ENCODE measurements at places on chromosomes 3 and 15.

- DNase-seq: no peak
These were observed 31.3 kb downstream of the LDHAL6B start for GRCh38 chr15:59237924-59238331.

DNA sequence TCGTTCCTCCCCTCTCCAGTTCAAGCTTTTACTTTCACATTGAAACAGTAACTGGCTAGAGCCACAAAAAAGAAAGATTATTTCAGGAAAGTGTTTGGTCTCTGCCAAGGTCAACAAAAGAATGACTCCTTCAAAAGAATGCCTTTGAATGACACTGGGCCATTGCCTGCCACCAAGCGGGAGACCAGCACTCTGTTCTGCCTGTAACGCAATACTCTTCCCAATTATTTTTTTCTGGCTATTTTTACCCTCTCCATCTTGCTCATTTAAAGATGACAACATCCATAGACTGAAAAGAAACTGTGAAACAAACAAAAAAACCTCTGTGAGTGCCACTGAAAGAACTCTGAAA, 37.3 kb downstream of the EHHADH start:
- no peak for DNase-seq

DNA sequence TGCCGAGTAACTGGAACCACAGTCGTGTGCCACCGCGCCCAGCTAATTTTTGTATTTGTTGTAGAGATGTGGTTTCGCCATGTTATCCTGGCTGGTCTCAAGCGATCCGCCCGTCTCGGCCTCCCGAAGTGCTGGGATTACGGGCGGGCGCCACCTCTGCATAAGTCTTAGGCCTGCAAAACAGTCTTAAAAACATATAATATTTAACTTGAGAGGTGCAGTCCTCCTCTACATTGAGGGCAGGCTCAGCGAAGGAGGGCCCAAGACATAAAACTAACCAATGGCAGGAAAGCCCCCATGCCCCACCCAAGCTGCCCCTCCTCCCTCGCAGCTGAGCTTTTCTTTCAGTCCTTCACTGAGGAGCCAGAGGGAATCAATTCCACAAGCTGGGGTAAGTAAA, at the start of gene SLC28A2:
Gene SLC28A2 (plus strand): TSS at position 347 of the 400 bp plus-strand sequence. CDS start 982 bp downstream, outside the sequence.
- no peak for DNase-seq

DNA sequence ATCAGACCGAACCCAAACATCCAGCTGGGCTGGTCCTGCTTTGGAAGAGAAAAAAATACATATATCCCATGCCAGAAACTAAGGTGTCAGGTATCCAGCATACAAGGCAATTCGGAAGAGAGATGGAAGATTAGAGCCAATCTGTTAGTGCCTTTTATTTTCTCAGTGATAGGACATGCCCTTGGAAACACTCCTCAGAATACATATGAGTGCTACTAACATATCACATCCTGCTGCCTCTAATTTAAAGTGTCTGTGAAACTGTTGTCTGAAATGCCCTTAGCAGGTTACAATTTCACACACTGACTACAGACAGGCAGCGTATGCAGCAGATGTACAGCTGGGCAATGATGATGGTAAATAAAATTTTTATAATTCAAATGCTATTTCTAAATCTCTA, 78.9 kb downstream of the RBPMS2 start:
- no peak for DNase-seq

DNA sequence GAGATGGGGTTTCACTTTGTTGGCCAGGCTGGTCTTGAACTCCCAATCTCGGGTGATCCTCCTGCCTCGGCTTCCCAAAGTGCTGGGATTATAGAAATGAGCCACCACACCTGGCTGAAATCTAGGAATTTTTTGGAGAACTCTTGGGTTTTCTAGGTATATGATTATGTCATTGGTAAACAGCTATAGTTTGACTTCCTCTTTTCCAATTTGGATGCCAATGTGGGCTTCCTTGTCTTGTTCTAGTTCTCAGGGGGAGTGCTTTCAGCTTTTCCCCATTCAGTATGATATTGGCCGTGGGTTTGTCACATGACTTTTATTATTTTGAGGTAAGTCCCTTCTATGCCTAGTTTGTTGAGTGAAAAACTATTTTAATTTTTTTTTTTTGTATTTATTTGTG, 17.9 kb downstream of the KCNMB3 start:
- no peak for DNase-seq

- DNase-seq: no peak
These were observed 106.0 kb downstream of the MAP4 start for GRCh38 chr3:47910233-47910632.

DNA sequence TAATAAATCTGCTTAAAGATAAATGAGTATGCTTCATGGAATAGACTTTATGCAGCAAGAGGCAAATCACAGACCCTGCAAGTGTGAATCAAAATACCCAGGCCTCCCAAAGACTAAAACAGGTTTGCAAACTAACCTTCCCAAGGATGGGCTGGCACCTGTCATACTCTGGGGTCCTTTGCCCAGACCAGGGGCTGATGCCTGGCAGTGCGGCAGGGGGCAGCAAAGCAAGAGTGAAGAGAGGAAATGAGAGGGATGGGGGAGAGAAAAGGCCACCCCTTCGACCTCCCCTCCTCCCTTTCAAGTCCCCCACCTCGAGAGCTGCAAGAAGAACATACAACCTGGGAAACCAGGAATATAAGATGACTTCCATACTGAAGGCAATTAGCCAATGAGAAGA, 31.8 kb downstream of the XXYLT1 start:
- DNase-seq: no peak

DNA sequence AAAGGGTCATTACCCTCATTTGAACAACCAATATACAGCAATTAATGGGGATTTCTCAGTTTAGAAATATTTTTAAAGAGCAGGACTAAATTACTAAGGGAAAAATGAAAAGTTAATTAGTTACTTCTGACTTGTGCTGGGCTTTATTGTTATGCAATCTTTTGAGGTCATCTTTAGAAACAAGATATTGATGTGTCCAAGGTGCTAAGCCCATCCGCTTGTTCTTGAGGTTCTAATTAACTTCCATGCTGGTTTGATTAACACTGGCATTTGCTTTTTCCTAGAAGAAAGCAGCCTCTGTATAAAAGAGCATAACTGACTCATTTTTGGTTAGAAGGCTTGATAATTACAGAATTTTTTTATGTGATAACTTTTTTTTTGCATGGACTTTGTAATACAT, 256.5 kb upstream of the AGTR1 start:
- DNase-seq: no peak

DNA sequence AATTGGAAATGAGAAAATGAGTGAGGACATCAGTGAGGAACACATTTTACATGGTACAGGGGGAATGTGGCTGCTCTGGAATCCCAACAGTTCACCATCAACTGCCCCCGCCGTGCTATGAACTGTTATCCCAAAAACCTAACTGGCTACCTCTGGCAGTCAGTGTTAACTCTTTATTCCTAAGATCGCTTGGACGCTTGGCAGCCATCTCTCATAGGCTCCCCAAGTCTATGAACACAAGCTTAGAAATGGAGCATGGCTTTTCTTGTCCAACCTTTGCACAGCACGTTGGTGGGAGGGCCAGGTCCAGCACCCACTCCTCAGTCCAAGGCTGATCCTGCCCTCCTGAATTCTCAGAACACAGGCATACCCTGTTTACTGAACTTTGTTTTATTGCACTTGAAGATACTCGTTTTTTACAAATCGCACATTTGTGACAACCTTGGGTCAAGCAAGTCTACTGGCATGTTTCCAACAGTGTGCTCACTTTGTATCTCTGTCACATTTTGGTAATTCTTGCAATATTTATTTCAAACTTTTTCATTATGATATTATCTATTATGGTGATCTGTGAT, 53.6 kb downstream of the SENP2 start:
- DNase-seq: no peak

DNA sequence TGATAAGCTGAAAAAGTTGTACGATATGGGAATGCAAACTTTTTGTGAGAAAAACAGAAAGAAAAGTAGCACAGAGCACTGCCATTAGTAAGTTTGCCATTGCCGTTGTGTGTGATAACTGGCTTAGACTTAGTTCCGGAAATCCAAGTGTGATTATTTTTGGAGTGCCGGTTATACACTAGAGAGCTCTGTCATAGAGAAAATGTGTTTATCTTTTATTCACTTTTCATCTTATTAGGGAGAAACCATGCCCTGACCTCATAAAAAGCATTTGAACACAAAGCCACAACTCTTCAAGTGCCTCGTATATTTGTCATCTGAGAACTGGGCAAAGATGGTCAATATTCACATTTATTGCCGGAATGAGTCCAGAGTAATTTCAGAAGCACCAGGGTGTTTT, 36.1 kb downstream of the CTDSPL start:
- no peak for DNase-seq

DNA sequence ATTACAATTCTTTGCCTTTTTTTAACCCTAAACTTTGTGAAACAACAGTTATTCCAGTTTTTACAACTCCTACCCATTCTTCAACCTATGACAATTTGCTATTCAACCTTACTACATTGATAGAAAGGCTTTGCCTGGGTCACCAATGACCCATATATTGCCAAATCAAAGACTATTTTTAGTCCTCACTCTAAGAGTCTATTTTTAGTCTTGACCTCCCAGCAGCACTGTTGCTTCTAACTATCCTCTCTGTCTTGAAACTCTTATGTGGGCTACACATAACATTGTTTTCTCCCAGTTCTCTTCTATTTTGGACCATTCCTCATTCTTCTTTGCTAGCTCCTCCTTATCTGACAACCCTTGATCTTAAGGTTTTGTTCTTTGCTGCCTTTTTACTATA, 71.4 kb downstream of the C3orf80 start:
- no peak for DNase-seq

DNA sequence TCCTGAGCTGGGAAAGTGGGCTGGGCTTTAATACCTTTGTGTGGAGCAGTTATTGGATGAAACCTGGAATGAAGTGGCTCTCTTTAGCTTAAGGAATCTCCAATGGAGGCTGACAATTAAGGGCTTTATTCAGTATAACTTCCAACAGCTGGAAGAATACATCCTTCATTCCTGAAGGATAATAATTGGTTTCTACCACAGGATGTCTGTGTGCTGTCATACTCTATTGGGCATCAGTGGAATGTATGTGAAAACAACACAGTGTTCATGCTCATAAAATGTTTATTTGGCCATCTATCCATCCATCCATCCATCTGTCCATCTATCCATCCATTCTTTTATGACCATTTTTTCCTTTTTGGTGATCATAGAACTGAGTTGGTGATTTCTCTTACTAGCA, 220.7 kb upstream of the GAP43 start:
- DNase-seq: no peak

DNA sequence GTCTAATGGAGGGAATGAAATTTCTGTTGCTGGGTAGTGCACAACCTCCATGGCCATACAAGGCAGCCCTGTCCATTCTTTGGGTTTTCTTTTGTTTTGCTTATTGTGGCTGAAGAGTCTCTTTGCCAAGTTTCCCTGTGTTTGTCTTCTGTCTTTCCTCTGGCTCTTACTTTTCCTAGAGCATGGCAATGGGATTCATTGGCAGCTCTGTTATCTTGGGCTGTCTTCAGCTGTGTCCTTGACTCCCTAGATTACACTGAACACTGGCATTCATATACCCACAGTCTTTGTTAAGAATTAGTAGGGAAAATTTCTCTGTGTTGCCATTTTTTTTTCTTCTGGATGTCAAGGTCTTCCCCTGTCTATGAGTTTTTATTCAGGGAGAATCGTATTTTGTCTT, 16.1 kb upstream of the DCBLD2 start:
- DNase-seq: no peak

- no peak for DNase-seq
These were observed 514.6 kb upstream of the CNTN3 start for GRCh38 chr3:75129101-75129500.

- DNase-seq: no peak
These were observed 65.6 kb downstream of the COL6A6 start for GRCh38 chr3:130582457-130583153.

DNA sequence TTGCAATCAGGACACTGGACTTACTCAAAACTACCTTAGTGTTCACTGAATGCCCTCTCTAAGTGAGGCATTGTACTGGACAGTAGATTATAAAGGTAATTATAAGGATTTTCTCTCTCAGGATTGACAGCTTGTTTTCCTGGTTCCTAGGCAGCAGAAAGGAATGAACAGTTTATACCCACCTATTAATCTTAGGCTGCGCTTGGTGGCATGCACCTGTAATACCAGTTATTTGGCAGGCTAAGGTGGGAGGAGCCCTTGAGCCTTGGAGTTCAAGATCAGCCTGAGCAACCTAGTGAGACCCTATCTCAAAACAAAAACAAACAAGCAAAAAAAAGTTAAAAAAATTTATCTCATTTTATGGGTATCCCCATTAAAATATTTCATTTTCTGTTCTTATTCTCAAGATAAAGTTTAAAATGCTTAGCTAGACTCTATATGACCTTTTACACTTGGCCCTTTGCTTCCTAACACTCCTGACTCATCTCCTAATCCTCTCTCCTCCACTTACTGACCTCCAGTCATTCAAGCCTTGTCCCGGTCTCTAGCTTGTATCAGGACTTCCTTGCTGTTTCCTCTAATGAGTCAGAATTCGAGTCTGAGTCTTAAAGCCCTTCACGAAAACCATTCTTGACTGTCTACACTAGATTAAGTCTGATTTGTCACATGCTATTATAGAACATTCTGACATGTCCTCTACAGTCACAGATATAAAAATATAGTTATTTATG, 348.6 kb downstream of the NLGN1 start:
- DNase-seq: no peak

- no peak for DNase-seq
These were observed 271.5 kb upstream of the TBL1XR1 start for GRCh38 chr3:177468816-177469215.

DNA sequence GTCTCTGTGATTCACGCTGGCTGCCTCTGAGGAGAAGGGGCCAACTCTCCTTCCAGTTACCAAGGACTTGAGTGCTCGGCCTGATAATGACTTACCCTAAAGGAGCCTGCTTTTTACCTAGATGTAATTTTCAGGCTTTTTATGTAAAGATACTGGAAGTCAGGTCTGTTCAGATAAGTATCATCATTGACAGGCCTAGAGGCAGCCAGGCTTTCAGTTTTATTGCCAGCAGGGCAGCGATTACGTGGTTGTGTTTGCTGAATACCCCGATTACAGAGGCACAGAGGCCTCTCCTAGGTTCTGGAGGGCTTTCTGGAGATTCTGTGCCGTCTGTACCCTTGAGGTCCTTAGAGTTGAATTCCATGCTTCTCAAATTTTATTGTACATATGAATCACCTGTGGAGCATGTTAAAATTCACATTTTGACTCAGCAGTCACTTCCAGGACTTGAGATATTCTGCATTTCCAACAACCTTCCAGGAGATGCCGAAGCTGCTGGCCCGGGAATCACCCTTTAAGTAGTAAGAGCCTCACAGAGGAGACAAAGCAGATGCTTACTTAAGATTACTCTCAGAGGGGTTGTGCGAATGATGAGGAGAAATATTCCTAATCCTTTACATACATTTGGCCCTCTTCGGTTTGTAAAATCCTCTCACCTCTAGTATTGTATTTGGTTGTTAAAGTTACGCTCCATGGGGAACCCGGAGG, 160.1 kb upstream of the BHLHE40 start:
- no peak for DNase-seq

DNA sequence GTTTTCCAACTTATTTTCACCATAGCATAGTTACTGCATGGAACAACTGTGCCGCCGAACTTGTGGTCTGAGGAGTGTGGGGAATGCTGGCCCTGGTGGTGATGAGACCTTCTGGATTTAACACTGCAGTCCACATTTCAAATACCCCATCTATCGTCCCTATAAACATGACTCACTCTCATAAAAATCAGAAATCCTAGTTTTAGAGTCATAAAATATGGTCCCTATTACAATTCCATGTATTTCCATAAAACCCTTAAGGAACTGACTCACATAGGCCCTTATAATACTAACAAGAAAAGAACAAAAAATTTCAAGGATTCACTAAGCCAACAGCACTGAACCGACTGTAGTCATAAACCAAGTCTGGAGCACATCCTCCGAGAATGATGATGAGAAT, 147.2 kb downstream of the FOXP1 start:
- DNase-seq: no peak
